Activated B cell treated with CpG ODN at 0.5 μM for 24 hours (primary cell): ENCODE measurements at places on chromosomes 7 and 10. TPM values are rescaled to one million over a fixed set of nuclear protein-coding genes. Genes with fewer than 3 reads are reported as not detected.

Gene RET
- 0.05 TPM in 1 of 2 replicates, not detected in the other for total RNA-seq

Gene NT5C3A
- total RNA-seq = 37.1 and 40.7 TPM in 2 replicates

Gene PSD
- 1.4 and 1.5 TPM in 2 replicates for total RNA-seq

Gene PARD3
- total RNA-seq = 0.11 and 0.12 TPM in 2 replicates

Gene DHX32
- 15.5 and 16.4 TPM in 2 replicates for total RNA-seq

Gene GPNMB
- total RNA-seq = 0.76 and 1.1 TPM in 2 replicates

Gene TFPI2
- 0.73 and 1.4 TPM in 2 replicates for total RNA-seq

Gene TMEM236
- total RNA-seq = 0.09 and 0.10 TPM in 2 replicates

Gene ABCB1
- 4.1 and 4.7 TPM in 2 replicates for total RNA-seq

Gene CRHR2
- total RNA-seq = not detected in 2 replicates

Gene TMEM270
- not detected in 2 replicates for total RNA-seq

Gene NAT16
- total RNA-seq = not detected in 2 replicates

Gene OPN1SW
- not detected in 2 replicates for total RNA-seq

Gene CNPY4
- 7.1 and 8.6 TPM in 2 replicates for total RNA-seq

Gene STEAP1
- total RNA-seq = 0.80 and 0.86 TPM in 2 replicates

GRCh38 chr7:158406364-158406763, 181.3 kb downstream of the PTPRN2 start:
- no peaks in the 10 kb centered on the region for H3K27me3 ChIP-seq
- H3K27ac ChIP-seq = no peak overlapping the region
- H3K36me3 ChIP-seq = no peaks in the 10 kb centered on the region
- no peak for DNase-seq

GRCh38 chr10:92822060-92822634, 26.2 kb upstream of the EXOC6 start:
- H3K27me3 ChIP-seq = no peaks in the 10 kb centered on the region
- H3K4me3 ChIP-seq = peak overlapping the region; percentile 24
- peaks cover 26% of the 10 kb centered on the region for H3K4me1 ChIP-seq
- DNase-seq = no peak
- peak overlapping the region; percentile 63 for H3K27ac ChIP-seq

- no peaks in the 10 kb centered on the region for H3K36me3 ChIP-seq
- H3K27ac ChIP-seq = no peak overlapping the region
- H3K4me1 ChIP-seq = no peaks in the 10 kb centered on the region
- no peak for DNase-seq
- H3K4me3 ChIP-seq = no peak overlapping the region
These were observed 129.8 kb downstream of the SEC23IP start for GRCh38 chr10:120022357-120022756.

GRCh38 chr10:102484021-102484420, 18.5 kb downstream of the ACTR1A start:
- no peak overlapping the region for H3K27ac ChIP-seq
- peaks cover 94% of the 10 kb centered on the region for H3K36me3 ChIP-seq
- no peak overlapping the region for H3K4me3 ChIP-seq
- H3K27me3 ChIP-seq = no peaks in the 10 kb centered on the region
- no peak for DNase-seq

GRCh38 chr7:50210706-50211115, 93.8 kb upstream of the IKZF1 start:
- no peak overlapping the region for H3K4me3 ChIP-seq
- peaks cover 72% of the 10 kb centered on the region for H3K4me1 ChIP-seq
- H3K27me3 ChIP-seq = no peaks in the 10 kb centered on the region
- no peaks in the 10 kb centered on the region for H3K36me3 ChIP-seq
- H3K27ac ChIP-seq = peak overlapping the region; percentile 4

DNA sequence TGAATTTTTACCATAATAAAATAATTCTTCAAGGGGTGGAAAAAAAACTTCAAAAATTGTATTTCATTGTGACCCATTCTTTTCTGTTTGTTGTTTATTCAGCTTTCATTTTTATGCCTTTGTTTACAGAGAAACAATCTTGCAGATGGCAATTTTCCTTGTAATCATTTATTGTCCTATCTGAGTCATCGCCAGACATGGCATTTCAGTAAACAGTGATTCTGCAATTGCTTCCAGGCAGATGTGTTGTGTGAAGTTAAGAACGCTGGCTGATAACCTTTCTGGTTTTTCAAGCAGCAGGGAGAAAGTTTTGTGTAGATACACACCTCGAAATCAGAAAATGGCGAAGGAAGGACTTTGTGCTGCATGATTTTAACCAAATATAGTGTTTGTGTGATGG, 80.7 kb upstream of the RPA3 start:
- peaks cover 19% of the 10 kb centered on the region for H3K36me3 ChIP-seq
- peaks cover 9% of the 10 kb centered on the region for H3K4me1 ChIP-seq
- DNase-seq = no peak
- H3K4me3 ChIP-seq = no peak overlapping the region
- no peak overlapping the region for H3K27ac ChIP-seq
- H3K27me3 ChIP-seq = no peaks in the 10 kb centered on the region

- H3K4me1 ChIP-seq = no peaks in the 10 kb centered on the region
- DNase-seq = no peak
- no peak overlapping the region for H3K27ac ChIP-seq
- H3K27me3 ChIP-seq = no peaks in the 10 kb centered on the region
These were observed 247.5 kb downstream of the FOXP2 start for GRCh38 chr7:114662002-114662677.

GRCh38 chr10:3786295-3787015, 1.4 kb upstream of the KLF6 start:
- H3K4me3 ChIP-seq = peak overlapping the region; percentile 91
- H3K36me3 ChIP-seq = peaks cover 32% of the 10 kb centered on the region
- peak overlapping the region; percentile 98 for H3K27ac ChIP-seq
- H3K27me3 ChIP-seq = no peaks in the 10 kb centered on the region
- no peak for DNase-seq

GRCh38 chr7:127588697-127589482, 679 bp downstream of the ARF5 start:
- DNase-seq = no peak
- H3K4me3 ChIP-seq = peak overlapping the region; percentile 98
- H3K27ac ChIP-seq = peak overlapping the region; percentile 80
- no peaks in the 10 kb centered on the region for H3K27me3 ChIP-seq
- peaks cover 42% of the 10 kb centered on the region for H3K4me1 ChIP-seq

DNA sequence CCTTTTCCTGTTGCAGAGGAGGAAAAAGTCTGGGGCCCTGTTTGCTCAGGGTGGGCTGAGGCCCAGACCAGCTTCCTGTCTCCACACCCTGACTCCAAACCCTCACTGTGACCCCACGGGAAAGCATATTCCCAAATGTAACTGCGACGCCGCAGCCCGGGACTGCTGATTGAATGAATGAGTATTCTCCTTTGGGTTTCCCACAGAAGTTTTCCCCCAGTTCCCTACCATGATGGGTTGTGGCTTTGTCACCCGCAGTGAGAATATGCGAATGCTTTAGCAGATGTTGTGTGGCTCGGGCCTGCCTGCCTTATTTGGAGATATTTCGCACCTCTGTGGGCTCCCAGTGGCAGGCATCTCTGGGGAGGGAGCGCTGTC, 50.6 kb downstream of the MGMT start:
- no peak overlapping the region for H3K4me3 ChIP-seq
- peak overlapping the region; percentile 24 for H3K27ac ChIP-seq

GRCh38 chr10:90915766-90916075, 5.2 kb downstream of the ANKRD1 start:
- no peaks in the 10 kb centered on the region for H3K27me3 ChIP-seq
- DNase-seq = no peak
- H3K4me1 ChIP-seq = peaks cover 26% of the 10 kb centered on the region
- H3K36me3 ChIP-seq = no peaks in the 10 kb centered on the region
- H3K27ac ChIP-seq = no peak overlapping the region

DNA sequence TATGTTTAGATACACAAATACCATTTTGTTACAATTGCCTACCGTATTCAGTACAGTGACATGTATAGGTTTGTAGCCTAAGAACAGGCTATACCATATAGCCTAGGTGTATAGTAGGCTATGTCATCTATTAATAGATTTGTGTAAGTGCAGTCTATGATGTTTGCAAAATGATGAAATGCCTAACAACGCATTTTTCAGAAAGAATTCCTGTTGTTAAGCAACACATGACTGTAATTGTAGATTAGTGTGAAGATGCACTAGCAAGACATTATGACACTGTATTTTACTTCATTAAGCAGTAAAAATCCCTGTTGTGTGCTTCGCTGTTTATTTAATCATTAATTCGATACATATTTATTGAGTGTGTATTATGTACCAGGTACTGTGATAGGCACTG, 446.0 kb downstream of the SUGCT start:
- H3K4me1 ChIP-seq = no peaks in the 10 kb centered on the region
- H3K27ac ChIP-seq = no peak overlapping the region
- no peaks in the 10 kb centered on the region for H3K36me3 ChIP-seq
- DNase-seq = no peak

DNA sequence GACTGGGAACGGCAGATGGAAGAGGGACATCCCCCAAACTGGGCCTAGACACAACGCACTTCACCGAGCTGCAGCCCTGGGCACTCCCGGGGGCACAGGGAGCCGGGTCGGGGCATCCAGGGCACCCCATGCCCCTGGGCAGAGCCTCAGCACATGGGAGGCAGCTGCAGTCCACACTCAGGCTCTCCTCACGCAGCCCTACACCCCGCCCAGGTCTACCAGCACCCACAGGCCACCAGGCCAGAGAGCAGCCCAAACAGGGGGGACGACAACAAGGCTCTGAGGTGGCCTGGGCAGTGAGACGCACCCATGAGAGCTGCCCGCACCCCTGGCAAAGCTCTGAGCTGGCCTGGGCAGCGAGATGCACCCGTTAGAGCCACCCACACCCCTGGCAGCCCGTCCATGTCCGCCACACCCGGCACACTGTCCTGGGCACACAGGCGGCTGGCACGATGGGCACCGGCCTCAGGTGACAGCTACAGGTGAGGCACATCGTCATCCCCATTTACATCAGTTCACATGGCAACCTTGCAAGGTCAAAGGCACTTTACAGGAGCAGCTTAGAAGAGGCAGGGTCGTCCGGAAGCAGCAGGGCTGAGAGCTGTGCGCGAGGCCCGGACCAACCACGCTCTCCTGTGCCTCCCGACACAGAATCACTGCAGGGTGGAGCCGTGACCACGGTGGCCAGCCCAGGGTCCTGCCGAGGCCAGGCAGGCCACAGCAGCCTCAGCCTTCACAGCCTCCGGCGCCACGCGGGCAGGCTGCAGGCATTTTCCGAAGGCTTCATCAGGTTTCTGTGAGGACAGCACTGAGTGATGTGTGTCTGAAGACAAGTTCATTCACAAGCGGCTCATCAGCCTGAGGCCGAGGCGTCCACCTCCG, 228.6 kb downstream of the MAD1L1 start:
- H3K27me3 ChIP-seq = no peaks in the 10 kb centered on the region
- H3K27ac ChIP-seq = no peak overlapping the region
- peaks cover 35% of the 10 kb centered on the region for H3K4me1 ChIP-seq
- H3K4me3 ChIP-seq = no peak overlapping the region
- peak; percentile 10 for DNase-seq

DNA sequence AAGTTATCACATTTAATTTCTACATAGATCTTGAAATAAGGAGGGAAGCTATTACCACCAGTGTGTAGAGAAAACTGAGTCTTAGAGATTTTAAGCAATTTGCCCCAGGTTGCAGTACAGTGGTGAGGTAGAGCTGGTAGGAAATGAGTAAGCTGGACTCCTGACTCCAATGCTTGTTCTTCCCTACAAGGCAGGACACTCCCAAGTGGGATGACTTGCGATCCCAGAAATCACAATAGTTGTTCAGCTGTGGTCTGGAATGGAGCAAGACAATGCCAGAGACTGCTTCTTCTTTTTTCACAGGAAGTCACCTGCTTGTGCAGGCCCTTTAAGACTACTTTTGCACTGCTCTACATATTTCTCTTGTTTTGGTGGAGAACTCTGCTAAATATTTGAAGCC, 327.2 kb upstream of the BMPER start:
- no peak overlapping the region for H3K27ac ChIP-seq
- no peak overlapping the region for H3K4me3 ChIP-seq
- no peaks in the 10 kb centered on the region for H3K4me1 ChIP-seq
- peaks cover 11% of the 10 kb centered on the region for H3K36me3 ChIP-seq
- H3K27me3 ChIP-seq = no peaks in the 10 kb centered on the region

GRCh38 chr7:113444261-113444660, 325.9 kb upstream of the SMIM30 start:
- DNase-seq = no peak
- no peaks in the 10 kb centered on the region for H3K4me1 ChIP-seq
- no peak overlapping the region for H3K27ac ChIP-seq

- no peak overlapping the region for H3K4me3 ChIP-seq
These were observed 12.8 kb upstream of the MYL7 start for GRCh38 chr7:44153948-44154335.

DNA sequence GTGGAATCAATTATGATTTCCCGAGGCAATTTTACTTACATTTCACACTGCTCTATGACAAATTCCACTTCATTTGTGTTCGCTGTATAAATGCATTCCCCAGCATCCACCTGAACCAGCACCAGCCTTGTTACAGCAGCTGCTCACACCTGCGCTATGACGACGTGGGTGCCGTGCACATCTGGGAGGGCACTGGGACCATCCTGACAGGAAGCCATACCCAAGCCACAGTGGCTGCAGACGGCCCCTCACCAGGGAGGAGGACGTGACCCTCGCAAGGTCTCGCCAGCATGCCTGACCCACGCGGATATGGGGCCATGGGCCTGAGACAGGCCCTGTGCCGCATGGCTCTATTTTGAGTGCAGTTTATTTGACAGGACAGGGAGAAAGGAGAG, 201.3 kb downstream of the MAD1L1 start:
- no peak overlapping the region for H3K4me3 ChIP-seq
- H3K36me3 ChIP-seq = peaks cover 13% of the 10 kb centered on the region
- DNase-seq = no peak

DNA sequence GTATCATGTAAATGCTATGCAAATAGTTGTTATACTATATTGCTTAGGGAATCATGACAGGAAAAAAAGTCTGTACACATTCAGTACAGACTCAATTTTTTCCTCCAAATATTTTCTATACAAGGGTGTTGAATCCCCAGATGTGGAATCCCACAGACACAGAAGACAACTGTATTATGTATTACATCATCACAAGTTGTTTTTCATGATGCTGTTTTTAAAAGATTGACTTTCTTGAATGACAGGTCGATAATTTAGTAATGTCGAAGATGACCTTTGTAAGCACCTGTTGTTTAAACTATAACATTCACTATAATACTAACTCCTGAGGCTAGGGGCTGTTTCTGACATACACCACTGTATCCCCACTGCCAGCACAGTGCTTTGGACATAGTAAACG, 143.5 kb downstream of the MLLT10 start:
- peaks cover 3% of the 10 kb centered on the region for H3K4me1 ChIP-seq
- no peak for DNase-seq
- no peaks in the 10 kb centered on the region for H3K27me3 ChIP-seq
- no peak overlapping the region for H3K27ac ChIP-seq
